Thymus (tissue), 14 donors: ENCODE measurements at places on chromosomes 2 and 18.

GRCh38 chr2:238274152-238274865, 14.1 kb downstream of the PER2 start:
- DNase-seq, result no peak

- no peak for DNase-seq
These were observed 21.5 kb downstream of the GPR155 start for GRCh38 chr2:174465327-174465726.

DNA sequence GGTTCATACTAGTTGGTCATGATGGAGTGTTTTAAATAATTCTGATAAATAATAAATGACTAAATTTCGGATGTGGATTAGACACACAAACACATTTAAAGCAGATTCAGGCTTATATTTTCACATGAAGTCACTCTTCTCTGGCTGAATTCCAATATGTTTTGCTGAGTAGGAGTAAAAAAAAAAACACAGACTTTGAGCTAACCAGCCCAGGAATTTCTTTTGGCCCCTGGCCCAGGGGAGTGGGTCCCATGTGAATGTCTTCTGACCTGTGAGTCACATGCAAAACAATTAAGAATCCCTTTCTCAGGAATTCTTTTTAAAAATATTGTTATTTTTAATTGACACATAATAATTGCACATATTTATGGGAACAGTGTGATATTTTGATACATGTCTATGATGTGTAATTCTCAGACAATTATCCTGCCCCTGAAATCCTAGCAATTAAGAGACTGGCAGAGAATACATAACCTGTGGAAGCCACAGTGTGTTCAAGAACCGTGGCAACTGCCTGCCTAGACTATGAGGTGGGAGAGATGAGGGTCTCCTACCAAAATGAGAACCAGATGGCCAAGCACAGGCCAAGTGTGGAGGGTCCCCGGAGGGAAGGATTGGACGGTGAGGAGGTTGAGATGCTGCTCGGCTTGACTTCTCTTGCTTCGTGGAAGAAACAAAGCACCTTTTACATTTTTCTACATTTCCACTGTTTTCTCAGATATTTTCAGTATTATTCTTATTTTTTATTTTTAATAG, 236.4 kb downstream of the PIEZO2 start:
- DNase-seq, result no peak

DNA sequence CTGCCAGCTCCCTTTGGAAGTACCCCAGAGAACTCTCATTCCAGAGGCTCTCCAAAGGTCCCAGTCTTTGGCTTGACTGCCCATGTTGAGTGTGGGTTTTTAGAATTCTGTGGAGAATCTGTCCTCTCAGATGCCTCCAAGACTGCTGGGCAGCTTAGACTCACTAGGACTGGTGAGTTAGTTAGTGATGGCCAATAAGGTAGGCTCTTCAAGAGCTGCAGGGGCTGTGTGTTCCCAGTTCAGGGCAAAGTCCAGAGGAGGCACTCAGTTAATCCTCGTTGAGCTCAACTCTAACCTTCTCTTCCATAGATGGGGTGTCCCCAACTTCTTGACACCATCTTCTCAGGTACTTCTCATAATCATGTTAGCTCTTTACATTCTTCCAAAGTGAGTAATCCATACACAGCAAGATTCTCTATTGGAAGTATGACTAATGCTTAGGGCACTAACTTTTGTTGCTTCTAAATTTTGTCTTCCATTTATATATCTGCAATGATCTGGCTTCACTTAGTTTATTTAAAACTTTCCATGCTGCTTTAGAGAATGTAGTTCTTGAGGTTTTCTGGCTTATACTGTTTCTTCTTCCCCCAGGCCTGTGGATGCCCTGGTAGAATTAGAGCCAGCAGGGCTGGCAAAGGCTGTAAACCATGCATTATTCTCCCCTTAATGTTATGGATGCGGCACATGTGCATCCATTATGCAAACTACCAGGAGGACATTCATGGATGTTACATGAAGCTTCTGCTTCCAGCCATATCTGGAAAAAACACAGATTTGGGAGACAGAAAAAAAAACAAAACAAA, 88.9 kb downstream of the POLE4 start:
- no peak for DNase-seq

DNA sequence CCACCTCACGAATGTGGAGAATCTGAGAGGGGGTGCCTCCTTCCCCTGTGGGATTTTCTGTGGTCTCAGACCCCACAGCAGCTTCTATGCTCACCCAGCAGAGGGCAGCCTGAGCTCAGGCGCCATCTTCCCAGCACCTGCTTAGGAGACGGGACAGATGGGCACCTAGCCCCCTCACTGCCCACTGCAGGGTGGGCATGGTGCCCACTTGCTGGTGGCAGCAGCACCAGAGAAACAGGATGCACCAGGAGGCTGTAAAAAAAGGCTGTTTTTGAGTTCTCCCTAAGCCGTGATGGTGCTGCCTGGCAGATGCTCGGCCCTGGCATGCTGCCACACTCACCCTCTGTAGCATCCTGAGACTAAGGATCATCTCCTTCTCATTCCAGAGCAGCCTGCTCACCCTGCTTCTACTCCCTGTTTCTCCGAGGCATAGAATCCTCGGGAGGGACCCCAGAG, 19.1 kb upstream of the SLC20A1 start:
- DNase-seq, result no peak

DNA sequence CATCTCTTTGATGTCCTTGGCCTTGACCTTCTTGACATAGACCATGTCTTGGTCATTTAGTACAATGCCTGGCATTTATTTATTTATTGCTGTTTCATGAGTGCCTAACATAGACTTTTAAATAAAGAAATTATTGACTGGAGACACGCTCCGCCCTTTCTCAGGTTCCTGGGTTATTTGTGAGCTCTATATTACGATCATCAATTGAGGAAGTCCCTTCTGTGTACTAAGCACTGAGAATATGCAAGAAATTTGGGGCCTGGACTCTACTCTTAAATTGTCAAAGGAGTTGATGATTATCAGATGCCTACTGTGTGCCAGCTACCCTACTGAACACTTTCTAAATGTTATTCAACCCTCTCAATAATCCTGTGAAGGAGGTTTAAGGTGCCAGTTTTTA, 19.7 kb upstream of the TET3 start:
- no peak for DNase-seq

DNA sequence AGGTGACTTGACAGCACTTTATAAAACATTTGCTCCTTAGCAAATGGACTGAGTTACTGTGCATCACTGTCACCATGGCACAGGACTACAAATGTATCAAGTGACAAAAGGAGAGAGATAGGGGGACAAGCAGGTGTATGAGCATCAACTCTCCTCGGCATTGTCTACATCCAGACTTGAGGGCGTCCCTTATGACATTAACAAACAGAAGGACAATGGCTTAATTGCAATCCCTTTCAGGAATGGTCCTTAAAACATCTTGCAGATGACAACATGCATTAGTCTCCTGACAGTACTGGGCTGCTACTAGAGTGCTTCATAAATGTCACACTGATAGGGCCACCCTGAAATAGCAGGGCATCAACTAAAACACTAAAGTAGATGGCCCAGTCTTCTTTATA, 198.8 kb downstream of the PDE1A start:
- no peak for DNase-seq

DNA sequence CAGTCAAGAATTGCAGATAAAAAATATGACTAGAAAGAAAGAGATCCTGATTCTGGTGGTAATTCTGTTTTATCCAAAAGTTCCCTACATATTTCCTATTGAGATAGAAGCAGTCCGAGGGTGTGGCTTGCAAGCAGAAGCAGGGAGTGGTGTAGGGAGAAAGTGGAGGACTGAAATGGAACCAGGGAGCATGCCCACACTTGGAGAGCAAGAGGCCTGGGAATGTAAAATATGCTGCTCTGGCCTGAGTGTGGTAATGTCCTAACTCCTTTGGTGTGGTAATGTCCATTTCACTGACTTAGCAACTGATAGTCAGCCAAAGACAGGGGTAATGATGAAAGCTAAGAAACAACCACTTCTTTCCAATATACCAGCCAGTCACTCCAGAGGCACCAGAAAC, 30.1 kb upstream of the FMNL2 start:
- DNase-seq, result no peak

- DNase-seq, result no peak
These were observed 157.7 kb upstream of the SERPINE2 start for GRCh38 chr2:224196810-224197209.

GRCh38 chr2:213959589-213959988, 451.3 kb upstream of the VWC2L start:
- no peak for DNase-seq

DNA sequence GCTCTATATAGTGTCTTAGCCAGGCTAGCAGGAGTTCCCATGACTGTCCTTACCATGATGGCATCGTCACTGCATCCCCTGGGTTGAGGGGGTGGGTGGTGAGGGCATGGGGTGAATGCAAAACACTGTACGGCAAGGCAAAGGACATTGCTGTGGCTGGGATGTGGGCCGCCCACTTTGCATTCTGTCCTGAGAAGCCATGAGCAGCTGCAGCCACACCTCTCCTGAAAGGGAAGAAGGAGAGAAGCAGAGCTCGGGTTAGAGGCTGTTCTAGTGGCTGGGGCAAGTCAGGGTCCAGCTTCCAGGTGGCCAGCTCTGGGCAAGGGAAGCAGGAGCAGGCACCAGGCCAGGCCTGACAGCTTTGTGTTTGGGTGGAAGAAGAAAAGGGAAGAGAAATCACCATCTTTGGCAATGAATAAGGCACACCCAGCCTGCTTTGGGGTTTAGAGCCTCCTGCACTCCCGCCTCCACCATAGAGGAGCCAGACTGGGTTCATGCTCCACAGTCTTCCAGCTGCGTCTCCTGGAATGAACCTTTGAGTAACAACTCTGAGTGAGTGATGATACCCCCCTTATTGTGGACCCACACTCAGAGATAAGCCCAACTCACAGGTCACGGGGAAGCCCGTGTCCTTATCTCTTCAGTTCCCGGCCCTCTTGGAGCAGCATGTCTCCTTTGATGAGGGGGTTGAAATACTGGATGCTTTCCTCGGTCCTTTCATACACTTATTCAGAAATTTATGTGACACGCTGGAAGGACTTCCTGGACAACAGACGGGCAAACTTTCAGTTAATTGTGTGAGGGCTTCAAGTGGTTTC, 63.4 kb downstream of the INPP4A start:
- no peak for DNase-seq

- no peak for DNase-seq
These were observed 8.3 kb downstream of the SATB2 start for GRCh38 chr2:199449455-199449854.

DNA sequence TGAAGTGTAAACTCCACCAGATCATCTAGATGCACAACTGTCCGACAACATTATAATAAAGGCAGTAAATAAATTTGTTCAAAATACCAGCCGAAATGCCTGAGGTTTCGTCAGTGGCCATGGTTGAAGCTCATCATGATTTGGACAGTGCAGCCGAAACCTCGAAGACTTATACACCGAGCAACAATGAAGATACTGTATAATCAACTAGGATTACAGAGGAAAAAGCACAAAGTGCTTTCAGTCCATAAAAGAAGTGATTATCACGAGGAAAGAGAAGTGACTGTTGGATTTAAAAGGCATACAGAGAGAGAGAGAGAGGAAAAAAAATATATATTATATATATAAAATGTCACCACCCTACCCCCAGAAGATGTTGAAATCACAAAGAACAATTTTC, 52.0 kb upstream of the GALNT3 start:
- DNase-seq, result no peak

GRCh38 chr2:149601141-149601796, 13.7 kb upstream of the MMADHC start:
- DNase-seq, result no peak

DNA sequence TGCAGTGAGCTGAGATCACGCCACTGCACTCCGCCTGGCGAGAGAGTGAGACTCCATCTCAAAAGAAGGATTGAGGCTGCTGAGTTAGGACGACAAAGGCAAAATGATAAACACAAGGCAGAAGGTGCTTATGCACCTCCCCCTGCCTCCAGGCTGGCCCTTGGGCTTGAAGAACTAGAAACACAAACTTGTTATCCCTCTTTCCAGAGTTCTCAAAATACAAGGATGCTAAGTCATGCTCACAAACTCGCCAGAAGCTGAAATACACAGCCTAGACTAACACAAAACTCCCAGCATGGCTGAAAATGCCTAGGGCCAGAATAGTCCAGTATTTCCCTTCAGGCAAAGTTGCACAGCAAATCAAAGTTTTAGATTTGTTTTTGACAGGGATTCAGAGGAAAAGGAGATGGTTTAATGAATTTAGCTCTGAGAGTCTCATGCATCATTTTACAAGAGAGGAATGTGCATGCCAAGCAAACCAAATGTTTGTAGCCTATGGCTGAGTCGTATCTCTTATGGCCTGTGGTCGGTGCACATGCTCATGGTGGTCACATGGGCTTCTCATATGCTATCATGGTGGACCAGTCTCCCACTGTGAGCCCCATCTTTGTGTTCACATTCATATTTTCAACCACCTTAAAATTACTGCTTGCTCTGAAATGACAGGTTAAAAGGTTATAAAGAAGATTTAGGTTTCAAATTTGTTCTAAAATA, 16.2 kb upstream of the MREG start:
- DNase-seq, result no peak

- DNase-seq, result peak; percentile 84
These were observed 7.6 kb downstream of the ZFP36L2 start for GRCh38 chr2:43218702-43219382.

DNA sequence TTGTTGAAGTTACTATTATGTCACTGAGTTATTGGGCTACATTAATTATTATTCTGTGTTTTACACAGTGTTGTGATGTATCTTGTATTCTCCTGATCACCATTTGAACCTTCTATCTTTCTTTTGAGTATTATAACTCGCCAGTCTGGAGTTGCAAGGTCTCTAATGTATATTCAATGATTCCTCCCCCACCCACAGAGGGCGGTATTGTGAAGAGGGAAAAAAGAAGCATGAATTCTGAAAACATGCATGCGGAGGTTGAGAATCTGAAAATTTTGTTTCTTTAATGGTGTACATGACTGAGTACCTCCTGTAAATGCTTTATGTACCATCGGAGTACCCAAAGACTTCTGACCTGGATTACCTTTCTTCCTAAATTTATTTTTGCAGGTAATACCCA, 266.6 kb downstream of the NR4A2 start:
- DNase-seq, result no peak

- DNase-seq, result no peak
These were observed 42.3 kb downstream of the B3GNT2 start for GRCh38 chr2:62238236-62238635.

- no peak for DNase-seq
These were observed 49.3 kb downstream of the ACAA2 start for GRCh38 chr18:49764032-49764431.
